ENCODE measurements at places on chromosomes 5 and 9. TPM values are rescaled to one million over a fixed set of nuclear protein-coding genes. Genes with fewer than 3 reads are reported as not detected.

The SKP2 gene
- 39.2 TPM for total RNA-seq

The CCNJL gene
- total RNA-seq = 0.23 TPM

The KCNIP1 gene
- 1.0 TPM for total RNA-seq

The C9orf50 gene
- not detected for total RNA-seq

The SCGB3A2 gene
- not detected for total RNA-seq

The DMRTA1 gene
- total RNA-seq = 0.12 TPM

The UGT3A2 gene
- not detected for total RNA-seq

The GDNF gene
- total RNA-seq = 0.47 TPM

The UNC5A gene
- 0.34 TPM for total RNA-seq

The GFI1B gene
- total RNA-seq = not detected

The ATP10B gene
- total RNA-seq = not detected

The C6 gene
- 10.0 TPM for total RNA-seq

The PLEKHG4B gene
- total RNA-seq = not detected

The PCDHGA11 gene
- total RNA-seq = 11.7 TPM

The LHX3 gene
- total RNA-seq = not detected

The ACTBL2 gene
- not detected for total RNA-seq

The LCN15 gene
- total RNA-seq = not detected

The APBA1 gene
- total RNA-seq = 11.3 TPM

The GPX3 gene
- 133 TPM for total RNA-seq

The FCN2 gene
- not detected for total RNA-seq

The IL12B gene
- total RNA-seq = not detected

All from pericardium fibroblast (primary cell).